ENCODE measurements at places on chromosomes 7 and 10.

DNA sequence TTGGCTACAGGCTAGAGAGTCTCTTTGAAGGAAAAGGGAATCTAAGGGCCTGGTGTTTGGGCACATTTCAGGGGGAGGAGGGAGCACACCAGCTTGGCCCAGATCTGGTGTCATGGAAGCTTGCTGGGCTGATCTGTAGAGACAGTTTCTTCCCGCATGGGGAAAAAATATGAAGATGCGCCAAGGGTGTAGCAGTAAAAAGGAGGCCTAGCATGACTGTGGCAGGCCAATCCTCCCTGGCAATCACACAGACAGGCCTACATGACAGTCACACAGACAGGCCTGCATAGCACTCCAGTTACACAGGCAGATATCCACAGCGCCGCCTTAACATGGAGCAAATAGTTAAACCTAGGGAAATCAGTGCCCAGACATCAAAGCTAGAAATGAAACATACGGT, 123.6 kb upstream of the KIF5B start:
- H3K27ac ChIP-seq = no peak overlapping the region
- no peaks in the 10 kb centered on the region for H3K27me3 ChIP-seq
- H3K36me3 ChIP-seq = peaks cover 2% of the 10 kb centered on the region
- DNase-seq = no peak
- no peaks in the 10 kb centered on the region for H3K4me1 ChIP-seq

- H3K4me1 ChIP-seq = peaks cover 27% of the 10 kb centered on the region
- peaks cover 2% of the 10 kb centered on the region for H3K27me3 ChIP-seq
- DNase-seq = peak; percentile 46
These were observed 649 bp downstream of the IDE start for GRCh38 chr10:92573091-92573797.

DNA sequence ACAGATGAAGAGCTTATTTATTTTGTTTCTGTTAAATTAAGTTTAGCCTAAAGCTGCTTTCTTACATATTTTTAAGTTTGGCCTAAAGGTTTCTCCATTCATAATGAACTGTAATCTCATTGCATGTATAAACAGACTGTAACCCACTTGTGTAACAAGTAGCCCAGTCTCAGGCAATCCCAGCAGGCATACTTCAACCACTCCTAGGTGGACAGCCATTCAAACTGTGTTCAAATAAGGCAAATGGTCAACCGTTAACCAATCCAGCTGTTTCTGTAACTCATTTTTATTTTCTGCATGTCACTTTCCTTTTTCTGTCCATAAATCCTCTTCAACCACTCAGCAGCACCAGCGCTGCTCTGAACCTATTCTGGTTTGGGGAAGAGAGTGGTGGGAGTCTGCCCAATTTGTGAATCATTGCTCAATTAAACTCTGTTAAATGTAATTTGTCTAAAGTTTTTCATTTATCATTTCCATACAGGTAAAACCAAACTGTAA, 35.9 kb downstream of the PHYHIPL start:
- no peak overlapping the region for H3K4me3 ChIP-seq
- no peak overlapping the region for H3K27ac ChIP-seq
- DNase-seq = no peak
- H3K36me3 ChIP-seq = no peaks in the 10 kb centered on the region

GRCh38 chr10:48237259-48238250, 36.9 kb downstream of the FRMPD2 start:
- no peak for DNase-seq
- H3K4me1 ChIP-seq = no peaks in the 10 kb centered on the region
- no peak overlapping the region for H3K27ac ChIP-seq

GRCh38 chr7:11478426-11478825, 353.6 kb downstream of the THSD7A start:
- no peak overlapping the region for H3K4me3 ChIP-seq
- H3K4me1 ChIP-seq = no peaks in the 10 kb centered on the region
- H3K27me3 ChIP-seq = no peaks in the 10 kb centered on the region
- DNase-seq = no peak
- H3K27ac ChIP-seq = no peak overlapping the region

GRCh38 chr7:66258409-66258808, 53.3 kb downstream of the TPST1 start:
- H3K27me3 ChIP-seq = peaks cover 2% of the 10 kb centered on the region
- no peaks in the 10 kb centered on the region for H3K36me3 ChIP-seq
- DNase-seq = no peak
- no peaks in the 10 kb centered on the region for H3K4me1 ChIP-seq
- no peak overlapping the region for H3K27ac ChIP-seq

DNA sequence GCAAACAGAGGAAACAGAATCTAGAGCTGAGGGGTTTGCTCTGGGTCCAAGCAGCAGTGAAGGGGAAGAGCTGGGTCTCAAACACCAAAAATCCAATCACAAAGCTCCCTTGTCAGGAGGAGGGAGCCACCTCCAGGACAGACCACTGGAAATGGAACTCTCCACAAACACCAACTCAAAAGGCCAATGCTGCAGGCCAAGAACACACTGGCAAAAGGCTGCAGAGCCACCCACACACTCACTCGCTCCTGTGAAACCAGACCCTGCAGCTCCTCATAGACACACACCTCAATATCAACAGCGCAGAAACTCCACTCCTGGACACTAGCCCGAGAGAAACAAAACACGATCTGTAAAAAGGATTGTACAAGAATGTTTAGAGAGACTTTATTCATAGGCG, 213.5 kb downstream of the PTPRN2 start:
- no peak overlapping the region for H3K4me3 ChIP-seq
- no peak for DNase-seq
- H3K27me3 ChIP-seq = no peaks in the 10 kb centered on the region

DNA sequence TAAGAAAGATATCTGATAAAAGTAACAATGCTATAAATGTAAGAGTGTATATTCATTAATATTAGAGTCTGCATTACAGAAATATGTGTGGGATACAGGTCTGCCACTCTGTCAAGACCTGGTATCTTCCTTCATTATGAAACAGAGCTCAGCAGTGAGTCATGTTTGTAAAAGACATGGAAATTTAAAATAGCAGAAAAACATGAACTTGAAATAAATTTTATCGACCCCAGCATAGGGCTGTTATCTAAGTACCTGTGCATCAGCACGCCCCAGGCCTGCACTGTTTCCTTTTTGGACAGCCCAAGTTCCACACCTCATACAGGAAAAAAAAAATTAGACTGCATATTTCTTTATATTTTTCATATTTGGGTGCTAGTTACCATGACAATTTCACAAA, 58.0 kb upstream of the ZPBP start:
- H3K27ac ChIP-seq = no peak overlapping the region
- H3K36me3 ChIP-seq = peaks cover 3% of the 10 kb centered on the region
- no peak overlapping the region for H3K4me3 ChIP-seq
- DNase-seq = no peak

DNA sequence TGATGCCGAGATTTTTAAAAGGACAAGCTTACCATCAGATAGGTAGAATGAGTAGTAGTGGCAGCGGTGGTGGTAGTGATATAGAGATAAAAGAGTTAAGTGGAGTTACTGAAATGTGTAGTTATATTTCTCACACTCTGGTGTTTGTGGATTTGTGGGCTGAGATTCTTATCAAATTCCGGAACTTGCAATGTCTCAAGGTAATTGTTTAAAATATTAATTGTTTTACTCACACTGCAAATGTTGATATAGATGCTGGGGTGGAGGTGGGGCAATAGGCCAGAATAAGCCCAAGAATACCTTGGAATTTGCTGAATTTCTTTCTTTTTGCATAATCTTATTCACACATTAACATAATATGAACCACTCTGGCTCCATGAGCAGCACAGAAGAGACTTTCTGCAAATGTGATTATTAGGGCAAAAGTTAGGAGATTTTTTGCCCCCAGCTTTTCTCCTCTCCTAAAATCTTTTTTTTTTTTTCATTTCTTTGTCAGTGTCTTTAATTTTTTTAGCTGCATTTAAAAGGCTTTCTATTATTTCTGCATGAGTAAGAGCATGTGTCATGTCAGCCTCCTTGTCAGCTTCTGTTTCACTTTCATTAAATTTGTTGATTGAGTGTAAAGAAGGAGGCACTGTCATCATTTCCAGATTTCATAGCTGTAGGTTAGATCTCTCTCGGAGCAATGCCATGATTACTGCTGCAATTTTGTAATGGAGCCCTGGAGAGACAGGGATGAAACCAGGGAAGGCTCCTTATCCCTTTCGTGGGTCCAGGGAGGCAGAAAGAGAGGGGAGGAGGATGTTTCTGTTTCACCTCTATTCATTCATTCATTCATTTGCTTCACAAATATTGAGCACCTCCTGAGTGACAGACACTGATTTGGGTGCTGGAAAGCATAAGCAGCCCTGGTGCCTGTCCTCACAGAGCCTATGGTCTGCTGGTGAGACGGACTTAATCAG, 13.1 kb upstream of the SGMS1 start:
- H3K4me1 ChIP-seq = peaks cover 43% of the 10 kb centered on the region
- H3K27me3 ChIP-seq = peaks cover 31% of the 10 kb centered on the region
- peak overlapping the region; percentile 85 for H3K27ac ChIP-seq
- peak overlapping the region; percentile 56 for H3K4me3 ChIP-seq
- DNase-seq = peak; percentile 60

- H3K27me3 ChIP-seq = peaks cover 3% of the 10 kb centered on the region
- peaks cover 10% of the 10 kb centered on the region for H3K4me1 ChIP-seq
- H3K4me3 ChIP-seq = no peak overlapping the region
- no peak overlapping the region for H3K27ac ChIP-seq
These were observed 35.0 kb upstream of the AGR3 start for GRCh38 chr7:16916738-16917137.

- H3K36me3 ChIP-seq = no peaks in the 10 kb centered on the region
- peak overlapping the region; percentile 65 for H3K4me3 ChIP-seq
- H3K4me1 ChIP-seq = peaks cover 18% of the 10 kb centered on the region
These were observed 200.3 kb downstream of the PRPF18 start for GRCh38 chr10:13787015-13787421.

- no peaks in the 10 kb centered on the region for H3K4me1 ChIP-seq
- no peaks in the 10 kb centered on the region for H3K36me3 ChIP-seq
- DNase-seq = no peak
- no peak overlapping the region for H3K27ac ChIP-seq
These were observed 980.8 kb upstream of the LRRTM3 start for GRCh38 chr10:65945061-65945460.

DNA sequence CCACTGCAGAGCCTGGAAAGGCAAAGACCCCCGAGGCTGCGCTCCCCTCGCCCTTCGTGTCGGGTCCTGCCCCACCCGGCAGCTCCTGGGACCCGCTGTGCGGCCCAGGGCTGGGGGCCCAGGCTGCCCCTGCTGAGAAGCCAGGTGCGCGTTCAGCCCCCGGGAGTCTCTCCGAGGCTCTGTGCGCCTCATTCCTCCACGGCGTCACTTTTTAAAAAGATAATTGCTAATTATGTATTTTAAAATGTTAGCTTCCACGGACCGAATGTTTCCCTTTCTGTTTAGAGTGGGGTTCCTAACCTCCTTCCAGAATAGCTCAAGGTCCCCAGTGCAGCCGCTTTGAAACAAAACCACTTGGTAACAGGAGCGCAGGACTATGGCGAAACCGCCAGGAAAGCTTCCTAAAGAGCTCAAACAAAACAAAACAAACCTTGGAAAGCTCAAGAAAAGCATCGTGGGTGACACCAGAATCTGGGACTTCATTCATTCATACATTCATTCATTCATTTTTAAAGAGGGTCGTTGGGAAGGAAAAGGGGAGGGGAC, 45.6 kb downstream of the PDIA4 start:
- peak overlapping the region; percentile 87 for H3K27ac ChIP-seq
- peak overlapping the region; percentile 93 for H3K4me3 ChIP-seq
- peaks cover 30% of the 10 kb centered on the region for H3K27me3 ChIP-seq
- no peak for DNase-seq
- peaks cover 50% of the 10 kb centered on the region for H3K4me1 ChIP-seq
- H3K36me3 ChIP-seq = peaks cover 4% of the 10 kb centered on the region
